GM12878 (cell line): ENCODE measurements at places on chromosomes 1 and 21. TPM values are rescaled to one million over a fixed set of nuclear protein-coding genes. Genes with fewer than 3 reads are reported as not detected.

DNA sequence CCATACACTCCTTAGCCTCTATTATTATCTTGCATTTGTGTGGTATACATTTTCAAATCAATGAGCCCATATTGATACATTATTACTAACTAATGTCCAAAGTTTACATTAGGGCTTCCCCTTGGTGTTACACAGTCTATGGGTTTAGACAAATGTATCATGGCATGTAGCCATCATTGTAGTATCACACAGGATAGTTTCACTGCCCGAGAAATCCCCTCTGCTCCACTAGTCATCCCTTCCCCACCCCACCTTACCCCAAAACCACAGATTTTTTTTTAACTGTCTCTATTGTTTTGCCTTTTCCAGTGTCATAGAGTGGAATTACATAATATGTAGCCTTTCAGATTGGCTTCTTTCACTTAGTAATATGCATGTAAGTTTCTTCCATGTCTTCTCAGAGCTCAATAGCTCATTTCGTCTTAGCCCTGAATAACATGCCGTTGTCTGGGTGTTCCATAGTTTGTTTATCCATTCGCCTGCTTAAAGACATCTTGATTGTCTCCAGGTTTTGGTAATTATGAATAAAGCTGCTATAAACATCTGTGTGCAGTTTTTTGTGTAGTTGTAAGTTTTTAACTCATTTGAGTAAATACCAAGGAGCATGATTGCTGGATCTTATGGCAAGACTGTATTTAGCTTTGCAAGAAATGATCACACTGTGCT is 86.4 kb upstream of the LYST start:
- H3K27me3 ChIP-seq: no peaks in the 10 kb centered on the region
- peak; percentile 59 for DNase-seq
- H3K27ac ChIP-seq: peak overlapping the region; percentile 73
- H3K4me3 ChIP-seq: no peak overlapping the region

- no peak overlapping the region for H3K4me3 ChIP-seq
- no peak for DNase-seq
- H3K27me3 ChIP-seq: no peaks in the 10 kb centered on the region
- no peaks in the 10 kb centered on the region for H3K36me3 ChIP-seq
- no peaks in the 10 kb centered on the region for H3K4me1 ChIP-seq
These were observed 40.9 kb downstream of the MTARC1 start for GRCh38 chr1:220827445-220828178.

NGF gene
- total RNA-seq: not detected in 2 replicates

SH3BGR gene
- 0.97 and 1.2 TPM in 2 replicates for total RNA-seq

TMCC2 gene
- total RNA-seq: 2.3 and 2.4 TPM in 2 replicates

DNA sequence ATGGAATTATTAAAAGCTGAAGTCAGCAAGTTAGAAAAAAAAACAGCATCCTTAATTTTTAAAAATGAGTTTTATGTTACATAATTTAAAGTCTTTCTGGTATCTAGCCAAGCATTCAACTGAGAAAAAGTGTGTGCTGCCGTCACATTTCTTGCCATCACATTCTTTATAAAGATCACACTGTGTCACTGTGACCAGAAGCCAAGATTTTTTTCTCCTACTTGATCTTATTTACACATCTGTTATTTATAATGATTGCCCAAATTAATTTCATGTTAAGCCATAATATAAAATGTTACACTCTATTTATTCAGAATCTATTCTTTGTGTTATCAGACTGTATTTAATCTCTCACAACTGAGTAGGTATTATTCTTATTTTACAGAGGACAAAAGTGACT is 1603.7 kb downstream of the PLA2G4A start:
- no peaks in the 10 kb centered on the region for H3K36me3 ChIP-seq
- H3K4me3 ChIP-seq: no peak overlapping the region
- H3K4me1 ChIP-seq: no peaks in the 10 kb centered on the region
- H3K27ac ChIP-seq: no peak overlapping the region

AKR7A2 gene
- total RNA-seq: 58.0 and 61.2 TPM in 2 replicates

C1QTNF12 gene
- 0.96 and 1.0 TPM in 2 replicates for total RNA-seq

DNA sequence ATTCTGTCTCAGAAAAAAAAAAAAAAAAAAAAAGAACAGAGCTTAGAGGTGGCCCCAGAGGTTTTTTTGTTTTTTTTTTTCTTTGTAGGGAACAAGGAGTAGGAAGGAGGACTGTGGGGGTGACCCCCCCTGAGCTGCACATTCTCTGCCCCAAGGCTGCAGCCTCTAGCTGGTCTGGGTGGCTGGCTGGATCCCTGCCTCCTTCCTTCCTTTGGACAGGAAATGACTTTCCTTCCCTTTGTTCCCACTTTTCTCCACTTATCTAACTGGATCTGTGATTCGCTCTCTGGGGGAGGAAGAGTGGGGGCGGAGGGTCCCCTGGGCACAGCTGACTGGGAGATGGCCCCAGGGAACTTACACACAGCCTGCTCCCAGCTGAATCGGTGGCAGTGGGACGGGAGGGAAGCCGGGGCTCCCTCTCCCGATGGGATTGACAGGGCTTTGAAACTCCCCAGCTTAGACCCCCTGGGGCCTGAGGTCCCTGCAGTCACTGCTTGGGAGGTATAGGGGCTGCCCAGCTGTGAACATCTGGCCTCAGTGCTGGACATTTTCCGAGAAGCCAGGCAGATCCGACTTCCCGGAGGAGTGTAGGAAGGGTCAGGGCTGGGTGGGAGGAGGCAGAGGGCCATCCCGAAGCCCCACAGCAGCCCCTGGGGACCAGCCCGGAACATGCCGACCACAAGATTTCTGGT is 2.1 kb downstream of the FBLIM1 start:
- H3K4me3 ChIP-seq: no peak overlapping the region
- H3K36me3 ChIP-seq: no peaks in the 10 kb centered on the region
- H3K4me1 ChIP-seq: no peaks in the 10 kb centered on the region
- H3K27ac ChIP-seq: no peak overlapping the region
- DNase-seq: no peak

GRCh38 chr21:34905218-34905537 is 143.9 kb downstream of the RUNX1 start:
- no peaks in the 10 kb centered on the region for H3K36me3 ChIP-seq
- no peak overlapping the region for H3K4me3 ChIP-seq
- no peak for DNase-seq
- no peaks in the 10 kb centered on the region; the same call in 1 of the 2 replicates for H3K27me3 ChIP-seq

GRCh38 chr1:7103361-7103782 is 318.1 kb downstream of the CAMTA1 start:
- DNase-seq: no peak
- no peaks in the 10 kb centered on the region for H3K27me3 ChIP-seq
- no peak overlapping the region for H3K27ac ChIP-seq
- H3K4me1 ChIP-seq: no peaks in the 10 kb centered on the region; the same call in 1 of the 2 replicates

DNASE2B gene
- total RNA-seq: not detected in 2 replicates

DNA sequence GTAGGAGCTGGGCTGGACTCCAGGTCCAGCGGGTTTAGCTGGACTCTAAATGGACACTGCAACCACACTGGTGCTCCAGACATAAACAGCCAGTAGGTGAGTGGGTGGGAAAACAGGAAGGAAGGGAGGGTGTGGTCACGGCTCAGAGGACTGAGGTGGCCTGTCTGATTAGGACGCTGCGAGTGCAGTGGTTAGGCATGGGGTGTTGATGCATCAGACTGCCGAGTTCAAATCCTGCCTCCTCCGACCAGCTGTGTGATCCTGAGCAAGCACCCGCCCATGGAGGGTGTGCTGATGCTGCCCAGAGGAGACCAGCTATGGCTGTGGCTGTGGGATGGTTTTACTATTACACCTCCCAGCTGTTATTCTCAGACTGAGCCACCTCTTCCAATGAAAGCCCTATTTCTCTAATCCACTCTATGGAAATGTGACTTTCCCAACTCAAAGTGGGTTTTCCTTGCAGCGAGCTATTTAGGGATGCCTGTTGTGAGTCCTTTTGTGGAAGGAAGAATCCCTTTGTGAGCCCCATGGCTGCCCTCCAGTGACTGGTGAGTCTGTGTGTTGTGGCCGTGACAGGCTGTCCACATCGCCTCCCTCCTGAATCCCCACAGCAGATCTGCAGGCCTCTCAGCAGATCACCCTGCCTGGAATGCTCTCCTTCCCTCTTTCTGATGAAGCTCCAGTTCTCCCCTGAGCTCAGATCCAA is 56.6 kb upstream of the EDN2 start:
- H3K27me3 ChIP-seq: no peaks in the 10 kb centered on the region
- no peak overlapping the region for H3K27ac ChIP-seq
- H3K36me3 ChIP-seq: peaks cover 1% of the 10 kb centered on the region; the same call in 1 of the 2 replicates
- DNase-seq: no peak
- H3K4me3 ChIP-seq: no peak overlapping the region
- H3K4me1 ChIP-seq: peaks cover 3% of the 10 kb centered on the region; the same call in 1 of the 2 replicates

ADAMTS4 gene
- total RNA-seq: 0.05 and 0.13 TPM in 2 replicates

SOX13 gene
- 0.27 and 0.31 TPM in 2 replicates for total RNA-seq

DNA sequence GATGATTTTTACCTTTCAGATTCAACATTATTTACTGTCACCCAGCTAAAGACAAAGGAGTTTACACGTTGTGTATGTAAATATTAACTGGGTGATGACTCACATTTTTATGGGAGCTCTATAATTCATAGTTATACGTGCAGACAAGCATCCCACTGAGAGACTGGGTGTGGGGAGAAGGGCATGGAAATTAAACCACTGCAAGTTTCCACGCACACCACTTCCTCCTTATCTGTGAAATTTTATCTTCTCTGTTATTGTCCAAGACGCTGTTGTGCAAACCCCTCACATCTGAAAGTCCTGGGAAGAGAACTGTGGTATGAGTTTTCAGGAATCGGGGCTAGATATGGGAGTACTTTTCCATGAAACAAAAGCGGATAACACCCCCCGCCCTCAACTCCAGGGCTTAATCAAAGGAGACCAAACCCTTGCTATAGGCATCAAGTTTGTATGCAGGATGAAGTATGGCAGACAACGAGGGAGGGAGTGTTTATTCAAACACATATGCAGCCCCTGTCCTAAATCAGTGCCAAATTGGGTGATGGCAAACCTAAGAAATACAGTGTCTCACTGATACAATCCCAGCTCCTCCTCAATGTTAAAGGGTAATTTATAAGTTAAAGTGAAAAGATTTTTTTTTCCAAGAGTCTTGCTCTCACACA is 23.3 kb upstream of the DPT start:
- no peaks in the 10 kb centered on the region for H3K27me3 ChIP-seq
- H3K4me3 ChIP-seq: no peak overlapping the region
- no peaks in the 10 kb centered on the region for H3K4me1 ChIP-seq
- no peak for DNase-seq

WDR4 gene
- total RNA-seq: 39.4 and 41.3 TPM in 2 replicates

DNA sequence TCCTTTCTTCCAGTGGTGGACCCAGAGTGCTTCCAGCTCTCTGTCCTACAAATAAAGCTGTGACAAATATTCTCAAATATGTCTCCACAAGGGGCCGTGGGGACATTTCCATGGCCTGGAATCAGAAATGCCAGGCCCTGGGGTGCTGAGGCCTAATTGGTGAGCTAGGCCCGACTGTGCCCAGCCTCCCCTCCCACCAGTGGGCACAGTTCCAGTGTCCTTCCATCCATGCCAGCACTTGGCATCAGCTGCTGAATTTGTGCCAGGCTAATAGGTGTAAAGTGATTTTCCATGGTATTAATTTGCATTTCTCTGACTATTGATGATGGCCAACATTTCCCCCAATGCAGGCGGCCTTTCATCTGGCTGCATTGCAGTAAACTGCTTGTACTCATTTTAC is 48.5 kb upstream of the B3GALT5 start:
- no peaks in the 10 kb centered on the region for H3K27me3 ChIP-seq
- no peaks in the 10 kb centered on the region for H3K36me3 ChIP-seq
- no peak overlapping the region for H3K27ac ChIP-seq
- no peak for DNase-seq

DNA sequence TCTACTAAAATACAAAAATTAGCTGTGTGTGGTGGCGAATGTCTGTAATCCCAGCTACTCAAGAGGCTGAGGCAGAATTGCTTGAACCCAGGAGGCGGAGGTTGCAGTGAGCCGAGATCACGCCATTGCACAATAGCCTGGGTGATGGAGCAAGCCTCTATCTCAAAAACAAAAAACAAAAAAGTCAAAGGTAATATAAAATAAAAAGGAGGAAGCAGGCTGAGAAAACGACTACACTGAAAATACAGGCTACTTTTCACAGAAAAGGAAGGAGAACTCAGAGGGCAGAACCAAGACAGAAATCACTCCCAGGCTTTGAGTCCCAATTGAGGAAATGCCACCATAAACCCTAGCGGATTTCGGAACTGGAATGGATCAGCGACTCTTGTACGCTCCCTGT is 5.9 kb upstream of the A3GALT2 start:
- H3K4me1 ChIP-seq: no peaks in the 10 kb centered on the region
- no peaks in the 10 kb centered on the region for H3K27me3 ChIP-seq
- no peak for DNase-seq

DNA sequence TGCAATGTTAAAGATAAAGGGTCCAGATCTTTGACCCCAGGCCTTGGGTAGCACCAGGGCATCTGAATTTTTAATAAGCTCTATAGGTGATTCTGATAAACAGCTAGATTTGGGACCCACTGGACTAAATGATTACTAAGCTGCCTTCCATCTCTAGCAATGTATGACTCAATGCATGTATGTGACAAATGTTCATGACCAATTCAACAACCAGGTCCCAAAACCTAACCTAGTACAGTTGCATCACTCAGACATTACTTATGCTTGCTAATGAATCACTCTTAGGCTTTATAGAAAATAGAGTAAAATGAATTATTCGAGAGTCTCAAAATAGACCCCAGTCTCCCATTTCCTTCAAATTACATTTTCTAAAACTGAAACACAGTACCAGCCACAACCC is 35.5 kb downstream of the RCAN1 start:
- peaks cover 10% of the 10 kb centered on the region; the same call in 1 of the 2 replicates for H3K4me1 ChIP-seq
- no peak for DNase-seq
- H3K27ac ChIP-seq: no peak overlapping the region
- no peaks in the 10 kb centered on the region for H3K36me3 ChIP-seq

SPRR2G gene
- total RNA-seq: not detected in 2 replicates
